ENCODE measurements at places on chromosomes 5 and 9.

GRCh38 chr5:94901191-94901979 is 282.9 kb downstream of the SLF1 start:
- DNase-seq = peak; percentile 23

DNA sequence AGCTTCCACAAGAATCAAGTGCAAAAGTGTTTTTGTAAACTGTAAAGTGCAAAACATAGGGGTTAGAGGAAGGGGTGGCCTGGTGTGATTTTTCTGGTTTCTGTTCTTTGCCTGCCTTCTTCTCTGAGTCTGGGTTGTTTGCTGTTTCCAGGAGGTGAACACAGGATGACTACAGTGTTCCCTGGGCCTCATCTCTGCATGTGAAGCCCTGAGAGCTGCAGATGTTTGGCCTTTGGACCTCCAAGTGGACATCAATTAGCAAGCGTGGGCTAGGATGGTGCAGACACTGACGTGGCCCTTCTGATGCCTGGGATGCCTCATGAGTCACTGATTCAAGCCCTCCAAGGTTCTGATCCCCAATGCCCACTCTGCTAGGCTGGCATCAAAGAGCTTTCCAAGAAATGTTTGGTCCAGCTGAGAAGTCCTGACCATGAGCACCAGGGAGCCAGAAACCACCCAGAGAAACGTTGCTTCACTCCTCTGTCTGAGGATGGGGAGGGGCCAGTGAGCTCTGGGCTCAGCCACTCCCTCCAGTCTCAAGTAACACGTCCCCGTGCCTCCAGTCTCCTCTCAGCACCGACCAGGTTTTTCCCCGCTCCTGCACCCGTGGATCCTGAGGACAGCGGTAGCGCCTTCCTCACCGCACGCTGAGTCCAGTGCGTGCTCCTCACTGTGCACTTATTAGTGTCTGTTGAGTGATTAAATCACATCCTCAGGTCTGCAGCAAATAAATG is 7.6 kb downstream of the IL9 start:
- DNase-seq = no peak

GRCh38 chr9:27671636-27672035 is 98.4 kb upstream of the C9orf72 start:
- no peak for DNase-seq

DNA sequence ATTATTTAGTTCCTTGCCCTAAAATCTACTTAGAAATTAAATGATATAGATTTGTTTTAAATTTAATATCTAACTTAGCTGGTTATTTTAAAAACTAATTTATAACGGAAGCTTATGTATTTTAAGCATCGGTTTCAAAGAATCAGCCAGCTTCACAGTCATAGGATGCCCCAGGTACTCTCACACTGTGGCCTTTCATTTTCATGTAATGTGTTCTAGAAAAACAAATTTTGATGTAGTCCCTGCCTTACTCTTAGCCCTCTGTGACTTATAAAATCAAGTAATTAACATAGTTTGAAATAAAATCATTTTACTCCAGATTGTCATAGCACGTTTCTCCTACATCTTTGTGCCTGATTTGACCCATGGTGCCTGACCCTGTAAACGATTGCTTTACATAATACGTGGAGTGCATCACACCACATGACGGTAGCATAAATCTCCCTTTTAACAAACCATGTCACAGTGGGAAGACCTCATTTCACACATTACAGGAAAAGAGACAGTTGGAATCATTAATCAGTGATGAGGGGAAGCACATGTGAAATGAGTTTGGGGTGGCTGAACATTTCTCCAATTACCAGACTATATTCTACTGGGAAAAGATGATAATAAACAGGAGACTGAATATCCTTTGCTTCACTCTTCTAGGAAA is 731.5 kb upstream of the CDH9 start:
- DNase-seq = no peak

- no peak for DNase-seq
Observed at GRCh38 chr9:106287091-106287631, 575.8 kb upstream of the ZNF462 start.

- no peak for DNase-seq
Observed at GRCh38 chr5:64952951-64953673, 184.4 kb downstream of the CWC27 start.

DNA sequence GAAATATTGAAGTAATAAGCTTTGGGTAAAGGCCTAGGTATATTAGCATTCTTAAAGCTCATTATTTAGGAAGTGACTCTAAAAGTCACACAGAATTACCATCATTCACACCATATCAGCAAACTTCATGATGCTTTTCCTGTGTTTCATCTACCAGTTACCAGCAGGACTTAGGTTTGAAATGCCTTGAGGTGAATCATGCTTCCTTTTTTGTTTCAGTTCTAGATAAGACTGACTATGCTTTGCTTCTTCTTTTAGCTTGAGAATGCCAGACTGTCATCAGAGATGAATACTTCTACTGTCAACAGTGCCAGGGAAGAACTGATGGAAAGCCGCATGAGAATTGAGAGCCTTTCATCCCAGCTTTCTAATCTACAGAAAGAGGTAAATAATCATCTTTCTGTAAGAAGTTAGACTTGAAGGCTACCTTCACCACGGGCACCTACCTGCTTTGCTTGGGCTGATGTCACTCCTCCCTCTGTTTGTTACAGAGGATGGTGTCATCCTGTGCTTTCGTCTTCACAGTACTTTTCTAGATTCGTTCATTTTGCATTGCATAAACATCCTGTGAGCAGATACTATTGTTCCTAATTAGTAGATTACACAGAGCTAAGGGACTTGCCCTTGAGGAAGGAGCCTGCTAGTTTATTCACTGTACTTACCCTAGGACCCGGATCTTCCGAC is 34.7 kb downstream of the LMNB1 start:
- DNase-seq = no peak

DNA sequence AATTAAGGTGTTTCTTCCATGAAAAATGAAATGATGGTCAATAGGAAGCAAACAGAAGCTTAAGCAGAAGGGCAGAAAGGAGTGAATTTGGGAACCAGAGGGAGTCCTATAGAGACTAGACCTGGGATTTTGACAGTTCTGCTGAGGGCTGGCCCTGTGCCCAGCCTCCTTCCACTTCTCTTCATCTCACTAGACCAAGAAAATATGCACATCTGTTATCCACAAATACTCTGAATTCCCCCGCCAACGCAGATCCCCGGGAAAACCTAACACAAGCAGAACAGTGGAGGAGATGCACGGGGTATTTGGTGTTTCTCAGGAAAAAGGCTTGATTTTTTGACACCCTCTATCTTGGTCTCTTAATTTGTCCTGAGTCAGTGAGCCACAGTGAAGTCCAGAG is 22.7 kb downstream of the GRIA1 start:
- no peak for DNase-seq

DNA sequence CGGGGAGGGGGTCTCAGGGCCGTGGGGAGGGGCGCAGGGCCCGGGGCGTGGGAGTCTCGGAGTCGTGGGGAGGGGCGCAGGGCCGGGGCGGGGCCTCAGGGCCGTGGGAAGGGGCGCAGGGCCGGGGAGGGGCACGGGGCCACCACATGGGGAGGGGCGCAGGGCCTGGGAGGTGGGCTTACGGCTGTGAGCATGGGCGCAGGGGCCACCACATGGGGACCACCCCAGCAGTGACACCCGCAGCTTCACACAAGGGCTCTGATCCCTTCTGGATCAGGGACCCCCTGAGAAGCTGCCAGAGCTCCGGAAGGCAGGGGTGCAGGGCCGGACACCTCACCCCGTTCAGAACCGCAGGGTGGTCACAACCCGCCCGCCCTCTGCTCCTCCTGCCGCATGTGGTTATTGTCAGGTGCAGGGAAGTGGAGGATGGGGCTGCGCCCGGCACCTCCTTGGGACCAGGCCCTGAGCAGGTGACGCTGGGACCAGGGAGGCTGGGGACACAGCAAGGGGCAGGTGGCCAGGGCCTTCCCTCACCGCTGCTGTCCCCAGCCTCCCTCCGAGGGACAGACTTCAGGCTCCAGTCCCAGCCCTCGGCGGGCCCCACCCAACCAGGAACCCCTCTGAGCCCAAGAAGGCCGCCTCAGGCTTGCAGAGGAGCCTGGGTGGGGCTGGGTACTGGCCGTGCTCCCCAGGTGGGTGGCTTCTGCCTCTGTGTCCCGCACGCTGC is 53.7 kb downstream of the EXD3 start:
- DNase-seq = no peak

DNA sequence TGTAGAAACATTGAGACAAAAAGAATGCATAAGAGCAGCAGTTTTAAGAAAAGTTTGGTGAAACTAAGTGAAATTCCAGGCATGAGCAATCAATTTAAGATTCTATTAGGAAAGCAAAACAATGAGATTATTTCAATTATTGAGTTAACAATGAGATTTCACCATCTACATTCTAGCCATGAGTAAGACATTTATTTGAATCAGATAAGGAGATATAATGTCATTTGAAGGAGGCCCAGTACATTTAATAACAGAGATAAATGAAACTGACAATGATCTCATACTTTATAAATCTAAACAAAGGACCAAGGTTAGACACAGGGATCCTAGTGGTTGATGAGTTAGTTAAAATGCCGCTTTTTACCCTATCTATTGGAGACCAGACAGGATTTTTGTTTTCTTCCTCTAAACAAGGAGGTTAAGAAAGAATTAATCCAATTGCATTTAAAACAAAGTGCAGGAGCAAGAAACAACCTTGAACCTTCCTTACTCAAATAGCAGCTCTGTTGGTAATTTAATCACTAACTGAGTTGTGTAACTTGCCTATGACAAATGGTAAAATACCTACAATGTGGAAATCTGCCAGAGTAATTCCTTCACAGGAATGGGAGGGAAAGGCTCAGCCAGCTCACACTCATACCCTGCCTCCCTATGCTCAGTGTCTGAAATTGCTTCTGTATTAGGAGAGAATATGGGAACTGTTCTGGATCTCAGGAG is 103.5 kb upstream of the NR3C1 start:
- no peak for DNase-seq

- DNase-seq = no peak
Observed at GRCh38 chr5:148585988-148586387, 68.3 kb downstream of the HTR4 start.

Measured in GM12878 (cell line).